ENCODE measurements at places on chromosomes 3 and 15.

- no peak overlapping the region for H3K4me3 ChIP-seq
- peaks cover 24% of the 10 kb centered on the region for H3K27me3 ChIP-seq
- no peak overlapping the region for H3K27ac ChIP-seq
- DNase-seq = no peak
- no peaks in the 10 kb centered on the region for H3K4me1 ChIP-seq
Observed at GRCh38 chr15:72855791-72856190, 72.2 kb upstream of the ADPGK start.

DNA sequence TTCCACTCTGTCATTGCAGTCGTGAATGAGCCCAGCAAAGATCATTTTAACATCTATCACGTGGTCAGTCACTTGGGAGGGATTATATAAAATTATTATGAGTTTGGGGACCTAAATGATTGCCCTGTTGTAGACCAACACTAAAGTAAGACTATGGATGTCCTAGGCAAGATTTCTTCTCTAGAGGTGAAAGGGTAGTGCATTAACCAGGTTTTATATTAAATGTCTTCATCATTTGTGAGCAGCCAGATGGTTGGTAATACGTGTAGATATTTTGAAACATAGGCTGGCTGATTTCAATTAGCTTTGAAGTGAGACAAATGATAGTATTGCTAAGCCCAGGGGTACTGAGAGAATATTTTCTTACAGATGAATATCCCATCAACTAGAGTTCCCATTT is 150.3 kb upstream of the TSPAN3 start:
- H3K4me3 ChIP-seq = no peak overlapping the region
- no peaks in the 10 kb centered on the region for H3K36me3 ChIP-seq
- peaks cover 10% of the 10 kb centered on the region for H3K4me1 ChIP-seq

DNA sequence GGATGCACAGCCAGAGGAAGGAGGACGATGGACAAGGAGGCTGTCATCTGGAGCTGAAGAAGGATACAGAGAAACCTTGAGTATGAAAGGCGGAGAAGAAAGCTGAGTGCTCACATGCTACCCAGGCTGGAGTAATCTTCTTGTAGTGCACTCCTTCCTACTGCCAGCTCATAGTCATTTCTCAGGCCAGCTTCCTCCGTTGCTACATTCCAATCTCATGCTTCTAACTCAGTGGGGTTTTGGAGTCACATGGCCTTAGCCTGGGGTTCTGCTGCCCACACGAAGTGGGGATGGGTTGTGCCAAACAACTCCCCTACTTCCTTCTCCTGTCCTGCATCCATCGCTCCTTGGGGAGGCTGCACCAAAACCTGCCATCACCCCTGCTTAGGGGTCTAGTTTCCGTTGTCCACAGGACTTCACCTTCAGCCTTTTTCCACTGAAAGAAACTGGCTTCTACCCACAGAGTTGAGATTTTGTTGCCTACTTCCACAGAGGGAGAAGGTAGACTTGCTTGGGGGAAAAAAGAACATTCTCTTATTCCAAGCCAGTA is 239.9 kb downstream of the EPHB1 start:
- H3K4me3 ChIP-seq = no peak overlapping the region
- H3K27me3 ChIP-seq = peaks cover 26% of the 10 kb centered on the region
- H3K36me3 ChIP-seq = no peaks in the 10 kb centered on the region
- no peak for DNase-seq
- no peak overlapping the region for H3K27ac ChIP-seq
- H3K4me1 ChIP-seq = no peaks in the 10 kb centered on the region

GRCh38 chr15:77768107-77768506 is 135.4 kb upstream of the LINGO1 start:
- no peak for DNase-seq
- peaks cover 6% of the 10 kb centered on the region for H3K27me3 ChIP-seq

DNA sequence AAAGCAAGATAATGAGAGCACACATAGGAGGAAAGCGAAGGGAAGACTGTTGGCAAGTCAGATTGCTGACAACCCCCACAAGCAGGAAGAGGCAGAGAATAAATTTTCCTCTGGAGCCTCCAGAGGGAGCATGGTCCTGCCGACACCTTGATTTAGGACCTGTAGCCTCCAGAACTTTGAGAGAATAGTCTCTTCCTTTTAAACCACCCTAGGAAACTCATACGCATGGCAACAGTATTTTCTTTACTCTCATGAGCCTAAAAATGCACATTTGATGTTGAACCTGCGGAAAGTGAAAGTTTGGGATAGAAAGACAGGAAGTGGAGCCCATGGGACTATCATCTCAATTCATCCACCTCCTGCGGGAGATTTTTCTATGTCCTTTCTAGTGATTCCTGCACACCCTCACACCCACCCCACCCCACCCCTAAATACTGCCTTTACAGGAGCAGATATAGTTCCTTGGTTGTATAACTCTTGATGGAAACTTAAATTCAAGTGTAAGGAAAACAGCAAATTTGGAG is 116.7 kb upstream of the LPP start:
- peaks cover 9% of the 10 kb centered on the region for H3K4me1 ChIP-seq
- no peak overlapping the region for H3K4me3 ChIP-seq

GRCh38 chr15:83835479-83835878 is 181.6 kb downstream of the ADAMTSL3 start:
- no peak for DNase-seq
- H3K27me3 ChIP-seq = peaks cover 15% of the 10 kb centered on the region
- H3K4me1 ChIP-seq = no peaks in the 10 kb centered on the region
- no peaks in the 10 kb centered on the region for H3K36me3 ChIP-seq

- no peaks in the 10 kb centered on the region for H3K36me3 ChIP-seq
- H3K27ac ChIP-seq = no peak overlapping the region
- H3K27me3 ChIP-seq = no peaks in the 10 kb centered on the region
- H3K4me3 ChIP-seq = no peak overlapping the region
- H3K4me1 ChIP-seq = no peaks in the 10 kb centered on the region
- DNase-seq = no peak
Observed at GRCh38 chr3:37800022-37800551, 61.6 kb upstream of the CTDSPL start.

GRCh38 chr3:197913641-197914380 is 36.2 kb upstream of the RPL35A start:
- H3K4me3 ChIP-seq = no peak overlapping the region
- peak overlapping the region; percentile 34 for H3K27ac ChIP-seq
- H3K36me3 ChIP-seq = peaks cover 16% of the 10 kb centered on the region
- H3K4me1 ChIP-seq = peaks cover 16% of the 10 kb centered on the region
- H3K27me3 ChIP-seq = no peaks in the 10 kb centered on the region

DNA sequence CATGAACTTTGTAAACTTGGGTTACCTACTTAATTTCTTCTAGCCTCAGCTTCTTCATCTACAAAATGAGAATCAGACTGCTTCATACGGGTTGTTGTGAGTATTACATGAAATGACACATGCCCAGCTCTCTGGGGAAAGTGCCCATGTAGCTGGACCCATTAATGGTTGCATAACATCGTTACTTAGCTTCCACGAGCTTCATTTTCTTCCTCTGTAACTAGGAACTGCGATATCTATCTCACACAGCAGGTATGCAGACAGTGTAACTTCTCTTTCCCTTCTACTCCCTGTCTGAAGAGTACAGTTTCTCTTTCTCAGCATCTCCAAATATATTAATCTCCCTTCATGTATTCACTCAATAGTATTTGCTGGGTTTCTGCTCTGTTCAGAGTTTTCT is 37.9 kb upstream of the DLG1 start:
- no peaks in the 10 kb centered on the region for H3K36me3 ChIP-seq
- H3K4me3 ChIP-seq = no peak overlapping the region
- H3K27ac ChIP-seq = no peak overlapping the region
- no peaks in the 10 kb centered on the region for H3K4me1 ChIP-seq
- DNase-seq = no peak
- peaks cover 9% of the 10 kb centered on the region for H3K27me3 ChIP-seq

GRCh38 chr3:171796625-171797264 is 13.5 kb downstream of the PLD1 start:
- no peak overlapping the region for H3K27ac ChIP-seq
- no peak for DNase-seq
- no peaks in the 10 kb centered on the region for H3K36me3 ChIP-seq
- H3K4me3 ChIP-seq = no peak overlapping the region
- no peaks in the 10 kb centered on the region for H3K27me3 ChIP-seq

DNA sequence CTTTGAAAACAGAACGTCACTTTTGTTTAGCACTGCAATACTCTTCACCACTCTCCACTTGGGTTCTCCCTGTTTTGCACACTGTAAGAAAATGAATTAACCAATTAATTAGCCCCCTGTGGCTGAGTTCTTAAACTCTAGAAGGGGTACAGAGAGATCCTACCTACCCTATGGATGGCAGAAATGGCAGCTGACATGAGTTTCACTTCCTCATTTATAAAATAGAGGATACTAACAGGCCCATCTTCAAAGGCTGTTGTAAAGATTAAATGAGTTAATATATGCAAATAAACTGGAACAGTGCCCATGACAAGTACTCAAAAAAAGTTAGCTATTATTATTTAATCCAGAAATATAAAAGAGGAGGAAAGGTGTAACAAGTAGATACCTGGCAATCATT is 36.9 kb downstream of the SUCLG2 start:
- H3K27ac ChIP-seq = no peak overlapping the region
- H3K36me3 ChIP-seq = peaks cover 92% of the 10 kb centered on the region
- no peak for DNase-seq
- no peak overlapping the region for H3K4me3 ChIP-seq
- H3K27me3 ChIP-seq = no peaks in the 10 kb centered on the region

DNA sequence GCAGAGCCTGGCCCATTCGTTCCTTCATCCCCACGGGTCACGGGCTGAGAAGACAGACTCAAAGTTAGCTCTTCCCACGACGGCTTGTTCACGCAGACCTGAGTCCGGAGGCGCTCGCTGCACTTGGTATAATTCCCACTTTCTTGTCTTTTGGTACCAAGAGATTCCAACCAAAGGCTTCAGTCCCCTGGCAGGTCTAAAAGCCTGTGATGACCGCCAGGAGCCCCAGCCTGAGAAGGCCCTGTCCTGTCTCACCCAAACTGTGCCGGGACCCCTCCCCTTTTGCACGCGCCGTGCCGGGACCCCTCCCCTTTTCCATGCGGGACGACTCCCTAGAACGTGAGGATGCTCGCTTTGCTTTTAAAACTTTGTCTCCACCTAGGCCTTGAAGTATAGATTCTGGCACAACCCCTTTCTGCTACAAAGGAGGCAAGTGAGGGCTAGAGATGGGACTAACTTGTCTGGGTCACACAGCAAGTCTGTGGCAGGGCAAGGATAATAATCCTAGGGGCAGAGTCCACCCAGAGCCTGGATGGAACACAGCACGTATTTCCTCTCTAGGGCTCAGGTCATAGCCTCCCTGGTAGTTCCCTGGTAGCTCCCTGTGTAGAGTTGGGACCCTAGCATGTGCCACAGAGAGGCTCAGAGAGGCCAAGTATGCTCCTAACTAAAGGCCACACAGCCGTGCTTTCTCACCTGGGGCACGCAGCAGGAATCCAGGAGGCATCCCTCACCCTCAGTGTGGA is 211.3 kb downstream of the XXYLT1 start:
- no peak overlapping the region for H3K4me3 ChIP-seq
- H3K36me3 ChIP-seq = no peaks in the 10 kb centered on the region
- no peak for DNase-seq
- no peak overlapping the region for H3K27ac ChIP-seq
- no peaks in the 10 kb centered on the region for H3K4me1 ChIP-seq
- peaks cover 3% of the 10 kb centered on the region for H3K27me3 ChIP-seq
